ENCODE measurements at places on chromosomes 2 and 18.

DNA sequence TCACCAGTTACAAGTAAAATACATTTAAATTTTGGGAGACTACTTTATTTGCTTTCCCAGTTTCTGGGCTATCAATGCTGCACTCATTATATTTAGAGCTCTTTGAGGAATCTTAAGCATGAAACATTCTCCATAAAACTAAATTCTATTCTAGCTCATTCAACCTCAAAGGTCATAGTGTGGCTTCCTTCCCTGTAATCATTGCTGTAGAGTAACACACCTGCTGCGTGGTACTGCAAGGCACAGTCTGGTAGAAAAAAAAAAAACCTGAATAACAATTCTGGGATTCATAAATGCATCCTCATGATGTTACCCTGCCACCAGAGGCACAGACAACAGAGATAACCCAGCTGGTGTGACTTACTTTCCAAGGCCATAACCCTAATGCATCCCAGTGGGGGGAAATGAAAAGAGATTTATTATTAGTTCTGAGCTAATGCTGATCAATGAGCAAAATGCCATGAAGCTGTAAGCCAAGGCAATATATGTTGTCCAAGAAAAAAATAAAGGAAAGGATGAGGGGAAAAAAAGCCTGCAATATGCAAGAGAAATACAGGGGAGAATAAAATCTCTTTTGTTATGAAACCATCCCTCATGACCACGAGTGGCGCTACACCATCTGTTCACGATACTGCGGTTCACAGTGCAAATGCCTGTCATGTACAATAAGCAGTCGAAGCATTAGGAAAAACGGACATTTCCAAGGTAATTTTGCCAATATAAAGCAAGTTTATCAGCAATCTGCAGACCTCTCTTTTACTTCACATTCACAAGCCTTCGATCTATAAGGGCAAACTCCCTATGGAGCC, 1481.6 kb upstream of the PIK3C3 start:
- no peak for DNase-seq

- DNase-seq, result no peak
These were observed 325.2 kb upstream of the RAB12 start for GRCh38 chr18:8283891-8284585.

- DNase-seq, result no peak
These were observed 139.6 kb upstream of the PELI1 start for GRCh38 chr2:64283641-64284361.

GRCh38 chr2:204022550-204022949, 86.0 kb downstream of the ICOS start:
- no peak for DNase-seq

- DNase-seq, result no peak
These were observed 164.4 kb upstream of the MGAT5 start for GRCh38 chr2:134089454-134089853.

DNA sequence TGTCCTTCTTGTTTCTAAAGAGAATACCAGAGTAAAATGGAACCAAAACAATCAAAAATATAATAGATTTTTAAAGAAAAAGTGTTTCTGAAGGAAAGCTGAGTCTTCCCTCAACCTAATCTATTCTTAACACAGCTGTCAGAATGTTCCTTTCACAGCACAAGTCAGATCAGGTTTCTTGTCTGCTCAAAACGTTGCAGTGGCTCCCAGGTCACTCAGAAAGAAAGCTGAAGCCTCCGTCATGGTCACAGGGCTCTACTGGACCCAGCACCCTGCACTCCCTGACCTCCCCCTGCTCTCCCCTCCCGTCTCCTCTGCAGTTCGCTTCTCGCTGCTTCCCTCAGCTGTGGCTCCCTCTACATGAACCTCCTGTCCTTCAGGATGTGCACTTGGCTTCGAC, 90.7 kb upstream of the PTPRM start:
- DNase-seq, result no peak

GRCh38 chr2:75288760-75289159, 89.4 kb upstream of the TACR1 start:
- DNase-seq, result no peak

GRCh38 chr2:206996556-206997065, 57.3 kb downstream of the CPO start:
- DNase-seq, result no peak

DNA sequence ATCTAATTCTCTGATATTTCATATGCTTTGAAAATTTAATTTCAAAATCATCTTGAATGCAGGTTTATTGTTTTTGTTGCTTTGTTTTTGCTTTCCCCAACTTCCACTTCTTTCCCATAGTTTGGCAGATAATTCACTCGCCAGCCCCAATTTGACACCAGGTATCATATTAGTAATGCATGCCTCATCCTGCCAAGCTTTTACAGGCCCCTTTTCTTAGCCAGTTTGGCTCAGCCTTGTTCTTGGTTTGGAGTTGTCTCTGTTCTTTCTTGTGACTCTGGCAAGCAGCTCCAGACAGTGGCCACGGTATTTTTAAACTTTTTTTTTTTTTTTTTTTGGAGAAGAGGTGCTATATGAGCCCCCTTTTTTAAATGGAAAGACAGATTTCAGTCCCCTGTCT, 65.3 kb downstream of the PMS1 start:
- no peak for DNase-seq

- no peak for DNase-seq
These were observed 67.0 kb downstream of the SP3 start for GRCh38 chr2:173898178-173898668.

GRCh38 chr2:80190166-80190565, 114.4 kb downstream of the LRRTM1 start:
- DNase-seq, result no peak

DNA sequence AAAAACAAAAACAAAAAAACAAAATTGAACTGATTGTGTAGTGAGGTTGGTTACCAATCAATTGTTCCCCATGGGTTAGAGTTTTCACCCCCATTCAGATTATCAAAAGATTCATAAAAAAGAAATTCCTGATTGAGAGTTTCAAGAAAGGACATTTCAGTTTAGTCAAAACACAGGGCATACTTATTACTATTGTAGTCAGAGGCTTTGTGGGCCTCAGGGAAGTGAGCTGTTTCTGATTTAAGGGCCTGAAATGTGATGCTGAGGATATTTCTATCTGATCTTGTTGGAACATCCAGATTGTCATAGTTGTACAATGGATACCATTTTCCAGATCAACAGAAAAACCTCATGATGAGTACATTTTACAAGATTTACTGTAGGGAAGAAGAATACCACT, 368.1 kb upstream of the NETO1 start:
- DNase-seq, result no peak

- DNase-seq, result no peak
These were observed 191.4 kb downstream of the PDE11A start for GRCh38 chr2:177881008-177881747.

- DNase-seq, result no peak
These were observed 77.2 kb downstream of the CD28 start for GRCh38 chr2:203783496-203784203.

Measured in stimulated activated CD8-positive, alpha-beta memory T cell treated with anti-CD3 and anti-CD28 coated beads, Interleukin-4, amount 100 ng/mL, for 1 hour (primary cell).